ENCODE measurements at places on chromosomes 1 and 21. TPM values are rescaled to one million over a fixed set of nuclear protein-coding genes. Genes with fewer than 3 reads are reported as not detected.

DNA sequence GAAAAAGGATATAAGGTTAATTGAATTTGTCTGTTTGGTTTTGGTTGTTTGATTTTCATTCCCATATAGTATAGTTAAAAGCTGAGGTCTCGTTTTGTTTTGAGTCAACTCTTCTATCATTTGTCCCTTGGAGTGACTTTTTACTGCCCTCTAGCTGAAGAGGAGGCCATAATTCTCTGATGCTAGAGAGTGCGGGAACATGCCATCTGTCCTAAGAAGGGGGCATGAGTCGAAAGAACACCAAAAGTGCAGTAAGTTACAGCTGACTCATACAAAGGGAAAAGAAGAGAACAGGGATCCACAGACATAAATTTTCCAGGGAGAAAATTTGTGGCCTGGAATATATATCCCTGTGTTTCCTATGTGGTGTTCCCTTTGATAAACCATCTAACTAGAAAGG lies 4.1 kb downstream of the KRTAP21-3 start:
- DNase-seq: no peak

- DNase-seq: no peak
These were observed 102.3 kb downstream of the TMEM53 start for GRCh38 chr1:44571712-44572571.

DNA sequence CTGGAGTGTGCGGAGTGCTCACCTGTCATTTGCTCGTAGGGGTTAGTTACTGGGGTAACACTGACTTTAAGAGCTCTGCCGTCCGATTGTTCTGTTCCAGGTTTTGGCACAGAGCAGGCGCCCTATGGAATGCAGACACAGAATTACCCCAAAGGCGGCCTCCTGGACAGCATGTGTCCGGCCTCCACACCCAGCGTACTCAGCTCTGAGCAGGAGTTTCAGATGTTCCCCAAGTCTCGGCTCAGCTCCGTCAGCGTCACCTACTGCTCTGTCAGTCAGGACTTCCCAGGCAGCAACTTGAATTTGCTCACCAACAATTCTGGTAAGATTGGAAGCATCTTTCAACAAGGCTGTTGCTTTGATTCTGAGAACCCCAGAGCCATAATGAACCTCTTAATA lies 12.6 kb downstream of the ETS2 start:
- no peak for DNase-seq

DNA sequence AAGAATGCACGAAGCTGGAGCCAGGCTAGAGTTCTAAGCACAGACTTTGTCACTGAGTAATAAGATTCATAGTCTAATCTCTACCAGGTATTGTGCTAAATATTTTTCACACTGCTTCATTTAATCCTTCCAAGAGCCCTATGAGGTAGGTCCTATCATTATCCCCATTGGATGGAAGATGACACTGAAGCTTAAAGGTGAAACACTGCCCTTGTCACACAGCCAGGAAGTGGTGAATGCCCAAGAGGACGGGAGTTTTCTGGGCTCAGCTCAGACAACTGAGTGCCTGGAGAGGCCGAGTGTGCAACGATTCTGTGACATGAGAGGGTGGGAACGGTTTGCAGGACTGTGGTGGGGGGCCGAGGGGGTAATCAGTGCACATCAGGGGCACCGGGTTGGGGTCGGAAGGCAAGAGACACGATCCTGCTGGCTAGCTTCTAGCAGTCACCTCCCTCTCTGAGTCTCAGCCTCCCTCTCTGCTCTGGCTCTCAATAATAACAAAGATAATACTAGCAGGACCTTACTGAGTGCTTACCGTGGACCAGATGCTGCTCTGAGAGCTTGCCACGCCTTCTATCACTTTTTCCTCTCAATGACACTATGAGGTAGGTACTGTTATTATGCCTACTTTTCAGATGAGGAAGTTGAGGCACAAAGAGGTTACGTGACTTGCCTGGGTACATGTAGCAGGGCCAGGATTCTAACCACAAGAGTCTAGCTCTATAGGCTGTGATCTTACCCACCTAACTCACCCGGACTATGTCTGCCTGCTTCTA lies 12.4 kb downstream of the KCNQ4 start:
- DNase-seq: no peak

GRCh38 chr1:54848134-54848948 lies 38.7 kb downstream of the DHCR24 start:
- no peak for DNase-seq

DNA sequence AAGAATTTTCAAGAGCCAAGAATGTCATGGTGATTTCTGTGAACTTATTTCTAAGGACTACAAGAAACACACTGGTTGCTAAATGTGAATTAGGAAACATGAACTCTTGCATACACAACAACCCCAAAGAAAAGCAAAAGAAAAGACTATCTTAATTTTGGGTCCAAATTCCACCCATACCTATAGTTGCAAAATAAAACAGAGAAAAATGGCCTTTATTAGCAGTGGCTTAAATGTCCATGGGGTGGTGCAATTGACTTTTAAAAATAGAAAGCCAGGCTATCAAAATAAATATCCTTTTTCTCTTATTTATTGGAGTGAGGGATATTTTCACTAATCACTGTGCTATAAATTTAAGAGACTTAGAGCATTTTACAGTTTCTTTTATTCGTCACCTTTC lies 80.9 kb upstream of the DPYD start:
- DNase-seq: no peak

- peak; percentile 77 for DNase-seq
These were observed 539 bp downstream of the ATP8B2 start for GRCh38 chr1:154325583-154326545.

DNA sequence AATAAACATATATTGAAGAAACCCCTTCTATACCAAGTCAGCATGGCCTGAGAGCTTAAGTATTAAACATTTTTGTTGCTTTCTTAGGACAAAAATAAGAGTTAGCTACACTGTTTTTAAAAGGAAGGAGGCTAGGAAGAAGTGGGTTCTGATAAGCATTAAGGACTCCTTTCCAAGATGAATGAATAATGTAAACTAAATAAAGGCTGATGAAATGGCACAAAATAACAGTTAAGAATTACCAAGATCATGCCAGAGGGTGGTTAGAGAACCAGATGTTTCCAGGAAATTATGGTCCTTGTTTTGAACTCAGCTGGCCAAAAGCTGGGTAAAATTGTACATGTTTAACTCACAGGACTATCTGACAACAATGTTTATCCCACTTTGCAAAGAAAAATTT lies 114.1 kb upstream of the ETS2 start:
- DNase-seq: no peak

Gene LDLRAP1
- total RNA-seq: 14.1 TPM

DNA sequence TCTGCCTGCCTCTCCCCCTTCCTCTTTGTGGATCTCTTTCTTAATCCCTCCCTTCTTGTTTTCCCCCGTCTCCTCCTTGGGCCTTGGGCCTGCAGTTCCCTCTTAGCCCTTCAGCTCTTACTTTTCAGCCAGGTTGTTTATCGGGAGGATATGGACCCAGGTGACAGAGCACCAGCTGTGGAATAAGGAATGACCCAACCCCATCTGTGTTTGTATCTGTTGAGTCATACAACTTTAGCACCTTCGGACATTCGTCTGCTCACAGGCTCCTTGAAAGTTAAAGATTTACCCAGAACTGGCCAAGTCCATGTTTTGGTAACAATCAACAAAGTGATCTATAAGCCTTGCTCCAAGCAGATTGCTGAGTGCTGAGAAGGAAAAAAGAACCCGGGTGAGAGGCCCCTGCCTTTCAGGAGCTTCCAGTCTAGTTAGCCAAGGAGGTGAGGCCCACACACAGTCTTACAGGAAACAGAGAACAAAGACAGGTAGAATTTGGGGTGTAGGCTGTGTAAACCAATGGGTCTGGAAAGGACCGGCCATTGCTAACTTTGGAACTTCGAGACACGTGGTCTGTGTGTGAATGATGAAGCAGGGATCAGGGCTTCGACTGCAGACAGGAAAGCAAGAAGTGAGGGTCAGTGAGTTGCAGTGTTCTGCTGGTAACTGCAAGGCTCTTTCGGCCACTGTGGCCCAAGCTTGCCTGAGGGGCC lies 66.7 kb upstream of the F3 start:
- no peak for DNase-seq

GRCh38 chr1:162020150-162020549 lies 3.5 kb downstream of the OLFML2B start:
- DNase-seq: no peak

DNA sequence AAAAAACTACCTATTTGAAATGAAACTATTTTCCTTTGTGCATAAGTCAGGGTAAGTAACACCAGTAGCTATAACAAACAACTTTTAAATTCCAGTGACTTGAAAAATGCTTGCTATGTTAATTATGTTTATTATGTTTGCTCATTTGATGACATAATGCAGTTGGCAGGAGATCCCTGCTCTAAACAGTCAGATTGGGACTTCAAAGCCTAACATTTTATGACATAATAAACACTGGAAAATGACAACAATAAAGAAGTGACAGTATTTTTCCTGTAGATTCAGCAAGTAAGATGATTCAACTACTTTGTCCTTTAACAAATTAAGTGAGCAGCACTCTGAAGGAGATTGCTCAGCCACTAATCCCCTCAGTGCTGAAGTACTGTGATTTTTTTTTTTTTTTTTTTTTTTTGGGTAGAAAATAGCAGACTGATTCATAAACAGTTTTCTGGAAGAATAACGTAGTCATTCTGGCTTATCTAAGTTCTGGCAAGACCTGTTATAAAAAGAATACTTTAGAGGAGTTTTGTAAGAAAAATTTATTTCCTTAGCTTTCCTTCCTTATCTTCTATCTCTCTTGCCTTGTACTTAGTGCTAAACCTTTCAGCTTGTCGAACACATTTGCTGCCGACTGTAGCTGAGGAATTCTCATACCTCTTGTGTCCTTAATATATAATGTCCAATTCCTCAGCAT lies 207.2 kb downstream of the PTGER3 start:
- DNase-seq: no peak

Gene RLF
- 18.5 TPM for total RNA-seq

DNA sequence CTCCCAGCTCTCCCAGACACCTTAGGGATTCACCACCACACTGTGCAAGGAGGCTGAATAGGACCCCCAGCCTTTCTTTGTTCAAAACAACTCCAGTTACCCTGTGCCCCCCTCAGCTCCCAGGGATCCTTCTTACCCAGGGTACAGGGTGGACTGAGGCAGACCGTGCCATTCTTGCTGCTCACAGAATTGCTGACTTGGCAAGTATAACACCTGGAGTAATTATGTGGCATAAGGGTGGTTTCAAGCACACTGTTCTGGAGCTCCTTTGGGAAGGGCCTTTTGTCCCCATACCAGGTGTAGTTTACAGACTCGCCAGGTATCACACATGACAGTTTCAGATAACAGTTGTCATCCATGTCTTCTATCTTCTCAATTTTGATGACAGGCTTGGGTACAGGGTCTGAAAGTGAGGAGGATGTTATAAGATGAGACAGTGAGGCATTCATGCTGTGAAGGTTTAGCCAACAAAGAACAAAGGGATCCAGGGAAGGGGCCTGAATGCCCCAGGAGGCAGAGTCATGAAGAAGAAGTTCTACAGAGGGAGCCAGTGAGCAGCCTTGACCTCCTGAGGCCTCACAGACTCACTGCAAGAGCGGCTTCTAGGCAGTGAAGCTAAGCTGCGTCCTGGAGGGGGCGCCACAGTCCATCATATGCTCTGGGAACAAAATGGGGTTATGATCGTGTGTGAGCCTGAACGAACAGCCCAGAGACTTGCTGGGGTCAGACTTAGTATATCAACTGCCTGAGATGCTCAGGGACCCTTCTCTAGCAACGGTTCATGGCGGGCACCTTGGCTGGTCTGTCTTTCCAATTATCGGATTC lies 30.3 kb downstream of the CD48 start:
- peak; percentile 93 for DNase-seq

GRCh38 chr1:117608758-117609157 lies 2.9 kb downstream of the TENT5C start:
- no peak for DNase-seq

DNA sequence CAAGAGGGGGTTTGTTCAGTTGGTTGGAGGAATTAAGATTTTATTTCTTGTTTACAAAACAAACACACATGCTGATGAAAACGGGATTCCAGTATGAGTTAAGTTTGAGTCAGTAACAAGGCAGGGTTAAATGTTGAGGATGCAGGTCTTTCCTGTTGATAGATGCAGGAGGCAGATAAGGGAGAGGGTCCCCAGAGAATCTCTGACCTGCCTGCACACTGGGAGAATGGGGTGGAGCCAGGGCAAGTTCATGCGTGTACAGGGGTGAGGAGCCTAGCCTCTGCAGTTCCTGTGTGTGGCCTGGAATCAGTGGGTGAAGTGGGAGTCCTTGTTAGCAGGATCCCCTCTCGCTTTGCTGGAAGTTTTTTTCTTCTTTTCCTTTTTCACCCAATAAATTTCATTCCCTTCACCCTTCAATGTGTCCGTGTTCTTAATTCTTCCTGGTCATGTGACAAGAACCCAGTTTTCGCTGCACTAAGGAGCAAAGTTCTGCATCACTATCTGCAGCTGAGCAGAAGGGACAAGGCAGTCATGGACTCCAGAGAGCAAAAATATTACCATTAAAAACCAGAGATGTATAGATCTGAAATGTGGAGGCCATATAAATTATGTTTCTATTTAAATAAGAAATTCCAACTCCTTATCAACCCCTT lies 69.9 kb upstream of the MARK1 start:
- no peak for DNase-seq

Measured in WTC11 (cell line).